ENCODE measurements at places on chromosomes 2 and 18.

GRCh38 chr2:199462347-199462955 is 4.7 kb upstream of the SATB2 start:
- no peak for DNase-seq

DNA sequence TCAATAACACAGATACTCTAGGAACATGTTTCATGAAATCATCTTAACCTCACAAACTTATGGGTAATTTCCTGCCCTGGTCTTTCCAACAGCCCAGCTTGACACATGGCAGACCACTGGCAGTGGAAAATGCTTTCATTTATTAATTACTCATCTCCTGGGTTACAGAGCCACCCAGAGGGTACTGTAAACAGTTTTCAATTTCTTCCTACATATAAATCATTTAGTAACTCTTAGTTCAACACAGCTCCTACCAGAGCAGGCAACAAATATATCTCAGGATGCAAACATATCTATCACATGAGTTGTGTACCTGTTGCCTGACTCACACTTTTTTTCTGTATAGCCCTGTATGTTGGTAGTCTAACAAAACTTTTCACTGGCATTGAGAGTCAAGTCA is 99.2 kb upstream of the VRK2 start:
- DNase-seq: no peak

DNA sequence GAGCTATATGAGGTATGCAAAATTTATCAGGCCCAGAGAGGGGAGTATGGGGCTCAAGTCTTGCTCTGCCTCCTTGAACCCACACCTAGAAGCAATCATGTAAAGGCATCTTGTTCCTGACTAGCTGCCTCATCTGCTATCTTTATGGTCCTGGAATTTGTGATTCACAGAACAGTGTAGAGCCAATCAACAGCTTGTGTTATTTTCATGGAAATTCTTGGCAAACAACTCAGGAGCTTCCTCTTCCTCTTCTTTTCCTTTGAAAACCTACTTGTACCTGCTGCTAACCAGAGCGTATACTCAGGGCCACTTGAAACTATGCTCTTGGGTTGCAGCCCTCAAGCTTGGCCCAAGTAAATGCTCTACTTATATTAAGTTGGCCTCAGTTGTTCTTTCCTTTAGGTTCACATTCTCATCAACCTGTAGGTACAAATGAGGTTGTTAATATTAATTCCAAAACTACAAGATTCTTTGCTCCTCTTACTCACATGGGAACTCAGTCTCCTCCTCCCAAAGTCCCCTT is 3.5 kb upstream of the NOSTRIN start:
- DNase-seq: no peak

GRCh38 chr2:127034051-127034450 is 72.9 kb downstream of the BIN1 start:
- DNase-seq: no peak

GRCh38 chr2:10993001-10993481 is 81.3 kb downstream of the KCNF1 start:
- DNase-seq: no peak

DNA sequence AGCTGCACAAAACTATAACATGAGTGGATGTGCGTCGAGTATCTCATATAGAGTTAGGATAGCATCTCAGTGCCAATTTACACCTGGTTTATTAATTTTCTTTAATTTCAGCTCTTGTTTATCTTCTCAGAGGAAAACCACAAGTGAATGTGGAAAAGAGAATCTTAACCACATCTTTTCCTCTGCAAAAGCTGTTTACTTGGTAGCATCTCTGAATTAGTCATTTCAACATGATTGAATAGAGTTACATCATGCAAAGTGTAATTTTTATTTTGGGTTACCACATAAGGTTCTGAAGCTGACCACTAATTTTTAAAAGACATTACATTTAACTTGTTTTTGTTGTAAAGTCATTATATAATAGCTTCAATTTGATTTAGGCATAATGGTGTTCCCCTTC is 83.8 kb upstream of the FAM237A start:
- DNase-seq: no peak

DNA sequence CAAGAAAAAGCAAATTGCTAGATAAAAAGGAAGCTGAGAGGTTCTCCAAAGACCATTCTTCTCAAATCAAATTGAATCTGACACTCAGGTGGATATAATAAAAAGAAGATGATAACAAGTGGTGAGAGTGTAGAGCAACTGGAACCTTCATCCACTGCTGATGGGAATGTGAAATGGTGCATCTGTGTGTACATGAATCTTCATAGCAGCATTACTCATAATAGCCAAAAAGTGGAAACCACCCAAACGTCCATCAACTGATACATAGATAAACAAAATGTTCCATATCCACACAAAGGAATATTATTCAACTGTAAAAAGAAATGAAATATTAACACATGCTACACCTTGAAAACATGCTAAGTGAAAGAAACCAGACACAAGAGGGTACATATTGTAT is 357.2 kb upstream of the EPHA4 start:
- no peak for DNase-seq

GRCh38 chr2:31314761-31315160 is 80.8 kb downstream of the EHD3 start:
- no peak for DNase-seq

DNA sequence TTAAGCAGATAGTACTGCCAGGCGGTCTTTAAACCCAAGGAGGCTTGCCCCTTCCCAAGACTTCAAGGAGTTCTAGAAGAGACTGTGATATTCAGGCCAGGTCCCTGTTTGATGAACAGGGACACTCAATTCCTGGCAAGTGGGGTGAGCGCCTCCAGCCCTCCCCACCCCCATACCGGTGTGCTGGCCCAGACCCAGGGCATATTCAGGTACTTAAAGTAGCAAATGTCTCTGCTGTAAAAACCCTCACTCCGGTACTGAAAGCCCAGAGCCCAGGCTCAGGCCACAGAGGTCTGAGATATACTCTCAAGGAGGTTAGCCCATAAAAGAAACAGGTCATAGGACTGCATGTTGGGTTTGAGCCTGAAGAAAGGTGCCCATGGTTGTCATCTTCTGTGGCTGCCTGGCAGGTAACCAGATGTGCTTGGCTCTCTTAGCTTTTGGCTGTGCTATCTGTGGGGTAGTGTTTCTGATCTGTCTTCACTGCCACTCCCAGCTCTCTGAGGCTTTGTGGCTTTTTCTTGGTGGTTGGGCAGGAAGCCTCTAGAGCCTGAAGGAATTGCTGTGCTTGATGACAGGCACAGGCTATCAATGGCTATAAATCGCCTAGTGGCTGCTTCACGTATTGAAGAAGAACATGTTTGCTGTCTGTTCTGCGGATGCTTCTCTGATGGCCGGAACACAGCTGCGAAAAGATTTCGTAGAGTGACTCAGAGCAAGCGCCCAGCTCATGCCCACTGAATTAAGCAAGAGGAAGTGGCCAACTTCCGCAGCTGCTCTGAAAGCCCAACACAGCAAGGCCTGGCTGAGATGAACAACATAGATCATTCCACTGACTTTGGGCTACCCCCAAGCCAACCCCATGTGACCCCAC is 63.3 kb upstream of the ALPP start:
- DNase-seq: peak; percentile 27

- no peak for DNase-seq
These were observed 390.9 kb upstream of the TRIB2 start for GRCh38 chr2:12325806-12326205.

- DNase-seq: no peak
These were observed 65.8 kb upstream of the ZNF804A start for GRCh38 chr2:184532551-184532950.

- DNase-seq: no peak
These were observed 77.6 kb upstream of the SNTG2 start for GRCh38 chr2:873027-873426.

GRCh38 chr2:111066062-111066593 is 54.6 kb upstream of the BCL2L11 start:
- no peak for DNase-seq

DNA sequence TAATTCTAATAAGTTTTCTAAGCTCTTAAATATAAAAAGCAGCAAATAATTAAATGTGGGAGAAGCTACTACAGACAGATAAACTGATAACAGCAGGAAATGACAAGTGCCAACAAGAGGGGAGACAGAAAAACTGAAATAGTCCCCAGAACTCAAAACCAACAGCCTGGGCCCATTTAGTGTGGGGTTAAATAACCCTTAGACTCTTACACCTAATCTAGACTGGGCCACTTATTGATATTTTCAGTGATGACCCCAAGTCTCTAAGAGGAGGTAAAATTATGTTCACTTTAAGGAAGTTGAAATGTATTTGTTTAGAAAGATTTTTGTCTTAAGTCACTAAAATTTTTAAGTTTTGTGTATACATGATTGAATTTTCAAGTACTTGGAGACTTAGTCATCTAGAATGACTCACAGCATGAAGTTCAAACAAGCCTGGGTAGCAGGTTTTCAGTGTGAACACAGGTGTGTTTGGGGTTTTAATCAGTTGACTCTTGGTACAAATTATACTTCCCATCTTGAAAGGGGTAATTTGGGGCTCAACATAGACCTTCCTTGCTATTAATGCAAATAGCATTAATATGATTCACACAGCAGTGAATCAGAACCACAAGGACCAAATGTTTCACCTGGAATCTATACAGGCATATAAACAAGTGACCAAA is 54.9 kb upstream of the MYO3B start:
- DNase-seq: no peak

GRCh38 chr2:12688893-12689292 is 27.8 kb upstream of the TRIB2 start:
- no peak for DNase-seq

GRCh38 chr2:224404796-224405195 is 2.9 kb upstream of the FAM124B start:
- DNase-seq: no peak

- DNase-seq: no peak
These were observed 23.4 kb upstream of the KCNK3 start for GRCh38 chr2:26668856-26669750.

Measured in activated CD4-positive, CD25-positive, alpha-beta regulatory T cell (primary cell).